ENCODE measurements at places on chromosomes 4 and X.

- DNase-seq = peak; percentile 4
Observed at GRCh38 chr4:74320559-74321118, 12.4 kb downstream of the EPGN start.

DNA sequence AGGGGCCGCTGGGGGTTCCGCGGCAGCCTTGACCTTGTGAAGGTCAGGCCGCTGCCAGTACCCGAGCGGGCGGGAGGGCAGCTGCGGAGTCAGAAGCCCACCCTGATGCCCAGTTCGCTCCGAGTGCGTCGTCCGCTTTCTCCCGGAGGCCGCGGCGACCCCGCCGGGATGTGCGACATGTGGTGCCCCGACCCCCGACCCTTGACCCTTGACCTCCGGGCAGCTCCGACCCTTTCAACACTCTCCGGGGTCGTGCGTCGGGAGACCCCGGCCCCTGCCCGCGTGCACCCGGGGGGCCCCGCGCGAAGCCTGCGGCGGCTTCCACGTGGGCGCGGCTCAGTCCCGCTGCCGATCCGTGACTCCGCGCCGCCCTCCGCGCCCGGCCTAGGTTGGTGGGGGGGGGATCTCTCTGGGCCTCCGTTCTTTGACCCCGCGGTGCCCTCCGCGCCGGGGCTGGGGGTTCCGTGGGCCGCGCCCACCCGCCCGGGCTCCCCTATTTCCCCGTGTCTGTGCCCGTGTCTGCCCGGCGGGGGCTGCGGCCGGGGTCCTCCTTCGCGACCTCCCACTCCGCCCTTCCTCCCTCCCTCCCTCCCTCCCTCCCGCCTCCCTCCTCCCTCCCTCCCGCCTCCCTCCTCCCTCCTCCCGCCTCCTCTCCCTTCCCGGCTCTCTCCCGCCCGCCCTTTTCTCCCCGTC, 609 bp upstream of the SLC25A6 start:
- no peak for DNase-seq

DNA sequence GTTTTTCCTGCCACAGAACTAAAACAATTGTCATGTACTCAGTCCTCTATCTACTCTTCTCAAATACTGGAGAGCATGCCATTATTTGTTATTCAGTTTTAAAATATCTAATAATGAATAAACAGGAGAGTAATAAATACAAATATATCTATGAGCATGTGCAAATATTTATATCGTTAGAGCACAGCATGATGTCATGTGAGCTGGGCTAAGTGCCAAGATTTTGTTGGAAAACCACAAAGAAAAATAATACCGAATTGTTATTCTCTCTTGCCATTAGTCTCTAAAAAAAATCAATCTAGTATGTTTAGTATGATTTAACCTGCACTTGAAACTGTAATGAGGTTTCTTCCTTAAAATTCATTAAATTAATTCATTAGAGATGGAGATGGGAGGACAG, 97.3 kb downstream of the DDX60 start:
- no peak for DNase-seq

DNA sequence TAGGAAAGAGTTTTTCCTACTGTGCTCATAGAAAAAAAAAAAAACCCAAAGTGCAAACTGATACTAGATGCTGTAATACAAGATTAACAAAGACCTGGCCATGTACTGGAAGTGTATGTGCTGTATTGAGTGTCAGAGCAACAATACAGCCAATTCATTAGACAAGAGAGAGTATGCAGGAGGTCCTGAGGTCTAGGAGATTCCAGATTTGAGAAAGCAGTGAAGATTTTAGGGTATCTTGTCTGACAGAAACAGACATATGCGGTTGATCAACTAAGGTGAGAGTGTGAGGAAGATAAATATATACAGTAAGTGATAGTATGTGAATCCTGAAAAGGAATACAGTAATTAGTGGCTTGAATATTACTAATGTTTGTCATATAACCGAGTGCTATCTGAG, 3.0 kb downstream of the GPR174 start:
- DNase-seq = no peak

DNA sequence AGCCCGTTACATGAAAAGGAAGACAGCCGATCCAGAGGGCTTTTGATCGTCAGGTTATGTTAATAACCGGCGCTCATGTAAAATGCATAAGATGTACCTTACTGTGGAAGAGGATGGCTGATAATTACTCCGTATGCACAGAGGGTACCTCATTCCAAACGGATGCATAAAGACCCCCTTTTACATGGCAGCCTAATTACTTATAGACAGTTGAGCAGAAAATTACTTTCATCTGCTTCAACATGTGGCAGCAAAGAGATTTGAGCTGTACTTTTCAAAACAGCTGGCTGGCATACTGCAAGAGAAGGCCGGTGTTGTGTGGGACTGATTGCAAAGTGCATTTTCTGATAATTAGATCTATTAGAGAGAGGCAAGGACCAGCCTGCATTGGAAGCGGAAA, 103.4 kb downstream of the SHOX start:
- DNase-seq = no peak

GRCh38 chr4:38128478-38129459, 168.6 kb downstream of the PTTG2 start:
- DNase-seq = peak; percentile 24

- no peak for DNase-seq
Observed at GRCh38 chr4:54475546-54475945, 182.2 kb upstream of the KIT start.

DNA sequence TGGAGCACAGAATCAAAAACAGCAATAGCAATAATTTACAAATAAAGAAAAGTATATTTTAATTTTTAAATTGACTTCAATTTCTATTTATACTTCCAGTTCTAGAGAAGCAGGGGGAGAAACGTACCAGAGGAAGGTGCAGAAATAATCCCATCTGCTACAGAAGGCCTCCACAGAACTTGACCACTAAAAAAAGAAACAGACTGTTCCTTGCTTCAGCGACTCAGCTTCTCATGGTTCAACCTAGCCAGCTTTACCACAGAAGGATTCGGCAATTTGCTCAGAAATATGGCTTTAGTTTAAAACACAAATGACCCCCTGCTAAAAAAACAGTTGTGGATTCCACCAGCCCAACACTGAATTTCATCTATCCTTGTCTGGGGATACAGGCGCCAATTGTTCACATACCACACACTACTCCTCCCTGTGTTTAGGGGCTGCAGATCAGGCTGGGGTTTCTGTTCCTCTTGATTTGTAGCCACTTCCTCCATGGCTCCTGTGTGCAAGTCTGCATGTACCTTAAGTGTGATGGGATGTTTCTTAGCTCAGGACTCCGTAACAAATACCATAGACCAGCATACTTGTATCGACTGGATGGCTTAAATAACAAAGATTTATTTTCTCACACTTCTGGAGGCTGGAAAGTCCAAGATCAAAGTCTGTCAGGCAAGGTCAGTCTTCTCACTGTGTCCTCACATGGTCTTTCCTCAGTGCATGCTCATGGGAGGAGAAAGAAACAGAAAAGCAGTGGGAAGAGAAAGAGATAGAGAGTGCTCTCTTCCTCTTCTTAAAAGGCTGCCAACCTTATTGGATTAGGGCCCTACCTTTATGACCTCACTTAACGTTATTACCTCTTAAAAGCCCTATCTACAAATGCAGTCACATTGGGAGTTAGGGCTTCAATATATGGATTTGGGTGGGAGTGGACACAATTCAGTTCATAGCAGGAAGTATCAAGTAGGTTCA, 79.1 kb downstream of the AMOT start:
- DNase-seq = no peak

Data from H54 (cell line).